CD4-positive, alpha-beta memory T cell (primary cell): ENCODE measurements at places on chromosomes 6 and 20. TPM values are rescaled to one million over a fixed set of nuclear protein-coding genes. Genes with fewer than 3 reads are reported as not detected.
A peak's percentile ranks its signal among the peaks of the same experiment; 100 is the strongest.

APCDD1L gene
- total RNA-seq, result not detected

DNA sequence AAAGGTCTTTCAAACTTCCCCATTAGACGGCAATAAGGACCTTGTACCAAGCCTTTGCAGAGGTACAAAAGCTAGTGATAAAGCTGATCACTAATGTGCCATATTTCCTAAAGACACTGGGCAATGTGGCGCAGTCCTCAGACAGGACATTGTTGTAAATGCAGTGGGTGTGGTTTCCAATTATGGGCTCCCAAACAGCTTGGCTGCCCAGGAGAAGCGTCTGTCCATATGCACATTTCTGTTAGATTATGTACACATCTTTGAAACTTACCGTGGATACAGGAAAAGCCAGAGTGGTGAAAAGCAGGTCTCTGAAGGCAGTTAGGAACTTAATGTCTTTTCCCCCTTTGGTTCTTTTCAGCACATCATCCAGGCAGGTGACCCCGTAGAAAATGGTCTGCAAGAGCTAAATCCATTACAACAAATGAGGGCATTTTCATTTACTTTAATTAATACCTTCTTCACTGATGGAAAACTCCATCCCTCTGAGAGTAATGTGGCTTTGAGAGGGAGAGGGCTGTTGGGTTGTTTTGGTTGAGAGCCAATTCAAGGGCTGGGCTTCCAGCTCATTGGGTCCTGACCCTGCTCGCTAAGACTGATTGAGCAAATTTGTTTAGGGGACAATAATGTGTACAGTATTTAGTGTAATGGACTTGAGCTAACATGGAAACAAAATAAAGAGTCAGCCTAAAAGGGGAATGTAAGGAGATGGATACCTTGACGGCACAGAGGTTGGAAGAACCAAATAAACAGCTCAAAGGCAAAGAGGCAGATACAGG is 10.4 kb downstream of the ADTRP start:
- no peak overlapping the region for H3K4me3 ChIP-seq
- no peaks in the 10 kb centered on the region for H3K4me1 ChIP-seq
- H3K27me3 ChIP-seq, result no peaks in the 10 kb centered on the region
- no peak overlapping the region for H3K27ac ChIP-seq
- no peaks in the 10 kb centered on the region for H3K36me3 ChIP-seq
- DNase-seq, result no peak

THBD gene
- 0.50 TPM for total RNA-seq

GRCh38 chr20:57256205-57256604 is 10.2 kb downstream of the BMP7 start:
- no peak overlapping the region for H3K4me3 ChIP-seq
- H3K27me3 ChIP-seq, result no peaks in the 10 kb centered on the region
- H3K27ac ChIP-seq, result no peak overlapping the region
- H3K4me1 ChIP-seq, result no peaks in the 10 kb centered on the region

ANKRD66 gene
- total RNA-seq, result not detected

- H3K4me3 ChIP-seq, result no peak overlapping the region
- no peak for DNase-seq
- H3K36me3 ChIP-seq, result no peaks in the 10 kb centered on the region
- no peak overlapping the region for H3K27ac ChIP-seq
Measured at GRCh38 chr6:117530467-117531242, 48.2 kb downstream of the DCBLD1 start.

ELOVL2 gene
- not detected for total RNA-seq

OPN5 gene
- total RNA-seq, result not detected

DNA sequence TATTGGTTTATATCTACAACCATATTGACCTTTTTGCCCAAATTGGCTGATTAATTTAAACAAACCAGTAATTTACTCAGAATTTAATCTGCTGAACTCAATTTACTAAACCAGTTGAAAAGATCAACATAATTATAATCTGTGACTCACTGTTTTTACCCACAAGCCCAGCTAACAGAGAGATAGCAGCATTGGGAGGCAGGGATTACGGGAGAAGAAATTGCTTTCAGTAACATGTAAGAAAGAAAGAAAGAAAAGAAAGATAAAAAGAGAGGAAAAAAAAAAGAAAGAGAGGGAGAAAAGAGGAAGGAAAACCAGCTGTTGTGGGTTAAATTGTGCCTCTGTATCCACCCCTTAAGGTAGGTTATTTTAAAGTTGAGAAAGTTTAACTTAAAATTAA is 13.3 kb upstream of the RHAG start:
- H3K27me3 ChIP-seq, result no peaks in the 10 kb centered on the region
- H3K27ac ChIP-seq, result no peak overlapping the region
- no peak overlapping the region for H3K4me3 ChIP-seq
- DNase-seq, result no peak
- H3K36me3 ChIP-seq, result no peaks in the 10 kb centered on the region

- no peak overlapping the region for H3K27ac ChIP-seq
- H3K36me3 ChIP-seq, result no peaks in the 10 kb centered on the region
- DNase-seq, result no peak
Measured at GRCh38 chr6:151339369-151339768, 52.0 kb downstream of the ZBTB2 start.

DNA sequence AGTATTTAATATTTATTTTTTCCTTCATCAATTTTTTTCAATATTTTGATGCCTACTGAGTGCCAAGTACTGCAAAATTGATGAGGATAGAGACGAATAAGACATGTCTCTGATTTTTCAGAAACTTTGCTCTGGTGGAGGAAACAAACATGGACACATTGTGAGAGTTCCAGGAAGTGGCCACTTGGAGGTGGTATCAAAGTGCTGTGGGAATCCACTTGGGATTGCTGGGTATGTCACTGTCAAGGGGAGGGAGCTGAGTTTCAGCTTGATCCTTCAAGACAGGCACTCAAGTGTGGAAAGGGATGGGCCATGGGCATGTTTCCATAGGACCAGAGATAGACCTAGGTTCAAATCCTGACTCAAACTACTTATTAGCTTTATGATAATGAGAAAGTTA is 24.5 kb upstream of the ABCC10 start:
- no peak overlapping the region for H3K27ac ChIP-seq
- no peak overlapping the region for H3K4me3 ChIP-seq
- no peaks in the 10 kb centered on the region for H3K27me3 ChIP-seq
- peaks cover 4% of the 10 kb centered on the region for H3K4me1 ChIP-seq
- no peaks in the 10 kb centered on the region for H3K36me3 ChIP-seq
- DNase-seq, result no peak

- H3K4me1 ChIP-seq, result no peaks in the 10 kb centered on the region
- no peaks in the 10 kb centered on the region for H3K27me3 ChIP-seq
- H3K36me3 ChIP-seq, result no peaks in the 10 kb centered on the region
- no peak for DNase-seq
- H3K4me3 ChIP-seq, result no peak overlapping the region
- H3K27ac ChIP-seq, result no peak overlapping the region
Measured at GRCh38 chr20:32870985-32871384, 12.3 kb downstream of the EFCAB8 start.

GRCh38 chr6:39080246-39080875 is 31.8 kb downstream of the GLP1R start:
- no peaks in the 10 kb centered on the region for H3K4me1 ChIP-seq
- no peak for DNase-seq
- H3K36me3 ChIP-seq, result no peaks in the 10 kb centered on the region
- H3K4me3 ChIP-seq, result no peak overlapping the region
- no peaks in the 10 kb centered on the region for H3K27me3 ChIP-seq

FAXC gene
- not detected for total RNA-seq

GRM1 gene
- not detected for total RNA-seq

OR2B2 gene
- total RNA-seq, result not detected

TEAD3 gene
- total RNA-seq, result not detected

PLEKHG1 gene
- total RNA-seq, result 2.9 TPM

GRCh38 chr6:103799971-103800670 is 1059.6 kb downstream of the HACE1 start:
- no peaks in the 10 kb centered on the region for H3K36me3 ChIP-seq
- no peak overlapping the region for H3K4me3 ChIP-seq
- no peaks in the 10 kb centered on the region for H3K4me1 ChIP-seq
- no peak overlapping the region for H3K27ac ChIP-seq
- no peaks in the 10 kb centered on the region for H3K27me3 ChIP-seq

DNA sequence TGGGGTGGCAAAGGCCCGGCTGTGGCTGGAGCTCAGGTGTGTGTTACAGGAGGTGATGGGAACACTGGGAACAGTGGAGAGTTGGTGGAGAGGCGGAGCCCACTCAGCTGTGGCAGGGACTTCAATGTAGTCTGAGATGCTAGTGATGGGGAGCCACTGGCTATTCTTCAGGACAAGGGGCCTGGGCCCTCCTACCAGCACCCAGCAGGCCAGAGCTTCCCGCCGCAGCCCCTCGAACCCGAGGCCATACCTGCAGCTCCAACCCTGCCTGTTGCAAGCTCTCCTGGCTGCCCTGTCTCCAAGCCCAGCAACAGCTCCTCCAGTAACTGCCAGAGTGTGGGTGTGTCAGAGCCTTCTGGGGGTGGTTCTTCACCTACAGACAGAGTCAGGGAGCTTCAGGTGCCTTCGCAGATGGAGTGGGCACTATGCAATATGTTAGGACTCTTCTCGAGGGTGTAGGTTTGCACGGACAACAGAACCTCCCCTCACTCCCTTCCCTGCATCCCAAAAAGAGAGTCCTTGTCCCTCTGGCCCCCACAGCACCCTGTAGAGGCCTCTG is 146.2 kb upstream of the MLN start:
- H3K4me3 ChIP-seq, result no peak overlapping the region
- no peaks in the 10 kb centered on the region for H3K4me1 ChIP-seq
- no peak for DNase-seq
- no peaks in the 10 kb centered on the region for H3K36me3 ChIP-seq

GRCh38 chr6:80488190-80488589 is 381.7 kb downstream of the BCKDHB start:
- no peak overlapping the region for H3K4me3 ChIP-seq
- no peak for DNase-seq
- no peaks in the 10 kb centered on the region for H3K36me3 ChIP-seq
- no peak overlapping the region for H3K27ac ChIP-seq
- no peaks in the 10 kb centered on the region for H3K4me1 ChIP-seq

ZKSCAN3 gene
- 12.6 TPM for total RNA-seq

HCK gene
- 1.3 TPM for total RNA-seq

HTR1B gene
- not detected for total RNA-seq

- no peak overlapping the region for H3K4me3 ChIP-seq
- DNase-seq, result no peak
- no peaks in the 10 kb centered on the region for H3K27me3 ChIP-seq
- H3K27ac ChIP-seq, result no peak overlapping the region
- H3K36me3 ChIP-seq, result no peaks in the 10 kb centered on the region
Measured at GRCh38 chr20:48384147-48384818, 443.5 kb downstream of the PREX1 start.

SLC4A11 gene
- total RNA-seq, result 0.35 TPM

DNA sequence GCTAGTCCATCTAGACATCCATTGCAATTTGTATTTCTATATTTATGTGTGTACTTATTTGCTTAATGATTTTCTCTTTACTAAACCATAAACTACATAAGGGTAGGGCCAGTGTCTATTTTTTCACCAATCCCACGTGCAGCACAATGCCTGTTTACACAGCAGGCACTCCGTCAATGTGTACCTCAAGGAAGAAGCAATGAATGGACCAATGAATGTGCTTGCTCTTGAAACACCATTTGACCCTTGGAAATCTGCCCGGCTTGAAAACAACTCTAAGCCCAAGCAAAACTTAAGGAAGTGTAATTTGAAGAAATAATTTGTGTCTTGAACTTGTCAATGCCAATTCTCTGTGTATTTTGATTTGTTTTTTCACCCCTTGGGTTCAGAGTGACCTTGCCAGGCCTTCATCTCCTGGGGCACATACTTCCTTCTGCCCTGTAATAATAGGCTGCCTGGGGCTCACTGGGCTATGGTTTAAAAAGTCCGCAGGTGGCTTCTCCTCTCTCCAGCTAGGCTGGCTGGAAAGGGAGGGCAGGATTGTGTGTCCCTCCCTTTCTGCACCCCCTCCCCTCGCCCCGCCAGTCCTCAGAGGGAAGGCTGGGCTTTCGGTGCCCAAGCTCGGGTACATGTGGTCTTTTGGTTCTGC is 140.8 kb upstream of the ARMC2 start:
- no peaks in the 10 kb centered on the region for H3K4me1 ChIP-seq
- no peak overlapping the region for H3K27ac ChIP-seq
- no peaks in the 10 kb centered on the region for H3K36me3 ChIP-seq
- no peak overlapping the region for H3K4me3 ChIP-seq
- DNase-seq, result no peak
- no peaks in the 10 kb centered on the region for H3K27me3 ChIP-seq

- H3K27me3 ChIP-seq, result no peaks in the 10 kb centered on the region
- DNase-seq, result no peak
- peak overlapping the region; percentile 72 for H3K27ac ChIP-seq
- H3K4me1 ChIP-seq, result peaks cover 13% of the 10 kb centered on the region
- no peaks in the 10 kb centered on the region for H3K36me3 ChIP-seq
- peak overlapping the region; percentile 59 for H3K4me3 ChIP-seq
Measured at GRCh38 chr6:28105245-28105639, 19.2 kb upstream of the ZSCAN16 start.

GRCh38 chr6:64243618-64244017 is 608.0 kb downstream of the PHF3 start:
- no peak for DNase-seq
- H3K4me3 ChIP-seq, result no peak overlapping the region
- no peak overlapping the region for H3K27ac ChIP-seq
- H3K27me3 ChIP-seq, result no peaks in the 10 kb centered on the region

GRCh38 chr20:38870733-38871559 is 55.3 kb upstream of the FAM83D start:
- no peak overlapping the region for H3K4me3 ChIP-seq
- H3K4me1 ChIP-seq, result peaks cover 60% of the 10 kb centered on the region
- H3K36me3 ChIP-seq, result no peaks in the 10 kb centered on the region
- no peaks in the 10 kb centered on the region for H3K27me3 ChIP-seq
- H3K27ac ChIP-seq, result peak overlapping the region; percentile 24

CTAGE9 gene
- total RNA-seq, result not detected

GRCh38 chr20:45974896-45975565 is 3.0 kb upstream of the ZNF335 start:
- H3K36me3 ChIP-seq, result no peaks in the 10 kb centered on the region
- H3K27me3 ChIP-seq, result no peaks in the 10 kb centered on the region
- H3K4me1 ChIP-seq, result peaks cover 14% of the 10 kb centered on the region
- DNase-seq, result no peak
- no peak overlapping the region for H3K4me3 ChIP-seq

IL20RA gene
- total RNA-seq, result not detected

DNA sequence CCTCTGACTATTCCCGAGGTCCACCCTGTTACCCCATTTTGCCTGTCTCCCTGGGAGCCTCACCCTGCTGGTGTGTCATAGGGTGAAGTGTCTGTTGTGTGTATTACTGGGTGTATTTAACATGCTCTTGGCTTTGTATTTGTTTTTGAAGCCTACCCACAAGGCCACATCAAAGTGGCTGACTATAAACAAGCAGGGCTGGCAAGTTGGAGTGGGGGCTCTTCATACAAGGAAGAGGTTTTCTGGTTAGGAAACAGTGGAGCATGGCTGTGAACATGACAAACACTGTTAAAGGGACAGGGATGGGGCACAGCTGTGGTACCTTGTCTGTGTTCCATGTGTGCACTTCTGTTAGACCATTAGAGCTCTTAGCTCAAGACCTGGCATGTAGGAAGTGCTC is 26.3 kb downstream of the HECA start:
- no peaks in the 10 kb centered on the region for H3K27me3 ChIP-seq
- H3K4me3 ChIP-seq, result no peak overlapping the region
- H3K36me3 ChIP-seq, result peaks cover under 1% of the 10 kb centered on the region

- no peak for DNase-seq
- no peaks in the 10 kb centered on the region for H3K27me3 ChIP-seq
- peaks cover 34% of the 10 kb centered on the region for H3K36me3 ChIP-seq
- H3K27ac ChIP-seq, result peak overlapping the region; percentile 76
- H3K4me1 ChIP-seq, result peaks cover 65% of the 10 kb centered on the region
- no peak overlapping the region for H3K4me3 ChIP-seq
Measured at GRCh38 chr6:33693186-33694105, 18.1 kb downstream of the UQCC2 start.
